Dermis blood vessel endothelial cell (primary cell): ENCODE measurements at places on chromosomes 5 and 9.

DNA sequence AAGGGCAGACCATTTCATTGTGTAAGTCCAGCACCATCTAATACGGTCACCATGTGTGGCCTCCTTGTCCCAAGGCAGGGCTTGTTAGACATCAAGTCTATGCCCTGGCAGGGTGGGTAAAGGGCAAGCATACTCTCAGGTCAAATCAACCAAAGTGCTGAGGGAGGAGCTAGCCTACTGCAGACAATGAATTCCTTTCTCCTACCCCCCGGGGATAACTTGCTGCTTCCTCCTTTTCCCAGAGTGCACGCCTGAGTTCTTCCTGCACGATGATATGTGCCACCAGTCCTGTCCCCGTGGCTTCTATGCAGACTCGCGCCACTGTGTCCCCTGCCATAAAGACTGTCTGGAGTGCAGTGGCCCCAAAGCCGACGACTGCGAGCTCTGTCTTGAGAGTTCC, 71.4 kb downstream of the RFK start:
- DNase-seq, result no peak

- no peak for DNase-seq
Measured at GRCh38 chr9:78303377-78304062, 6.6 kb downstream of the PSAT1 start.

DNA sequence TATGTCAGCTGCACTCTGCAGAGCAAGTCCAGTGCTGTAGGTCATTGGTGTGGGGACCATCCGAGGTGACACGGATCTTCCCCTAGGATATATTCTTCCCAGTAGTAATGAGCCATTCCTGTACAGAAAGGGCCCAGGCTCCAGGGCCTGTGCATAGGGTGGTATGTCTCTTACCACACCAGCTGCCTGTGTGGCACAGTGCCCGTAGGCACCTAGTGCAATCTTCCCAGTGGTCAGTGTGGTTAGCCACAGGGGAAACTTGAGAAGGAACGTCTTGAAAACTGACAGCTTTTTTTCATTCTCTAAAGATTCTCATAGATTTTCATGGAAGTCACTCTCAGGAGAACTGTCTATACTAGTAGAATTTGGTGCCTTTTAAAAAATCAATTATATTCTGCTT, 39.8 kb downstream of the CYSTM1 start:
- no peak for DNase-seq

GRCh38 chr5:56290378-56291078, 57.4 kb upstream of the ANKRD55 start:
- no peak for DNase-seq
